ENCODE measurements at places on chromosomes 4 and X. TPM values are rescaled to one million over a fixed set of nuclear protein-coding genes. Genes with fewer than 3 reads are reported as not detected.

Gene NOX1
- not detected for total RNA-seq

Gene CYSLTR1
- not detected for total RNA-seq

Gene MAGEC1
- total RNA-seq, result not detected

Gene CT45A2
- not detected for total RNA-seq

Gene GPC4
- total RNA-seq, result 21.1 TPM

Gene TMEM154
- 0.44 TPM for total RNA-seq

Gene ZNF185
- 2.3 TPM for total RNA-seq

Gene TMSB15A
- 233 TPM for total RNA-seq

DNA sequence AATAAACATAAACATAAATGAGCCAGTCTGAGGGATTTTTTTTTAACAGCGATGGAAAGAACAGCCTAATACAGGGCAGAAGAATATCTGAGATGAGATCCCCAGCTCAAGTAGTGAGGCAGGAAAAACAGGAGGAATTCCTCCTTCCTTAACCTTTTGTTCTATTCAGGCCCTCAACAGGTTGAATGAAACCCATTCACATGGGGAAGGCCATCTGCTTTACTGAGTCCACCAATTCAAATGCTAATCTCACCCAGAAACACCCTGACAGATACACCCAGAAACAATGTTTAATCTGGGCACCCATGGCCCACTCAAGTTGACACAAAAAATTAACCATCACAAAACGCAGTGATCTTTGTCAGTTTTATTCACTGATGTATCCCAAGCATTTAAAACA lies 45.5 kb downstream of the SMIM31 start:
- DNase-seq, result no peak

GRCh38 chr4:138666366-138666765 lies 349.2 kb upstream of the NOCT start:
- DNase-seq, result no peak

DNA sequence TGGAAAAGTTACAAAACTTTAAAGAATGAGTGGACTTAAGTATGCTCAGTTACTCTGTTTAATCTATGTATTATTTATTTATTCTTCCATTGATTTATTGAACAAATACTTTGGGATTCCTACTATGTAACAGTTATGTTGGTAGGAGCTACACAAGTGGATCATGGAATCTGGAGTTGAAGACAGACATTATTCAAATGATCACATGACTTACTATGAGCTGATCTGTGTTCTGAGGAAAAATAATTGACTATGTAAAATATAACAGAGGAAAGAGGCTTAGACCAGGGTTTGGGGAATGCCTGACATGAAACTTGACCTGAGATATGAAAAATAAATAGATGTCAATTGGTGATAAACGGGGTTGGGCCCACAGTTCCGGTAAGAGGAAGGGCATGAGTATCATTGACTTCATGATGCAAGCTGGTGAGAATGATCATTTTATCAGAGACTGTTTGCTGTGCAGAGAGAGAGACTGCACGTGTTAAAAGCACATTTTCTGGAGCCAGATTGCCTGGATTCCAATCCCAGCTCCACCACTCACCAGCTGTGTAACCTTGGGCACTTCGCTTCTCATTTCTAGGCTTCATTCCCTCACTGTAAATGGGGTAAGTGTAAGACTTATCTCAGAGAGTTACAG lies 179.0 kb downstream of the SPCS3 start:
- DNase-seq, result no peak

GRCh38 chr4:183205193-183205592 lies 106.1 kb downstream of the WWC2 start:
- DNase-seq, result no peak

DNA sequence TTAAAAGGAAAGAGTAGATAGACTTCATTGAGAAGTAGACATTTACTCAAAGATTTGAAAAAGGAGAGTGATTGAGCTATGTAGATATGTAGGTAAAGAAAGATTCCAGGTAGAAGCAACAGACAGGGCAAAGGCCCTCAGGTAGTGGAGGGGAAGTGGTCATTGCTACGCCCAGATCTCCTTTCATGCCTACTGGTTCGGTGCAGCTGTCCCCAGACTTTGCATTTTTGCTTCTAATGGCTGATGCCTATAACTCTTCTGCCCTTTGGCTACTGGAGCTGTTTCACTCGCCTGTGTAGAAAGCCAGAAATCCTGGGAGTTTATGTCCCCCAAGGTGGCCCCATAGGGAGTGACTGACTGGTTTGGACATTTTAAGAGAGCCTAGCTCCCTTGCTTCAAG lies 16.9 kb upstream of the ARMCX2 start:
- no peak for DNase-seq

DNA sequence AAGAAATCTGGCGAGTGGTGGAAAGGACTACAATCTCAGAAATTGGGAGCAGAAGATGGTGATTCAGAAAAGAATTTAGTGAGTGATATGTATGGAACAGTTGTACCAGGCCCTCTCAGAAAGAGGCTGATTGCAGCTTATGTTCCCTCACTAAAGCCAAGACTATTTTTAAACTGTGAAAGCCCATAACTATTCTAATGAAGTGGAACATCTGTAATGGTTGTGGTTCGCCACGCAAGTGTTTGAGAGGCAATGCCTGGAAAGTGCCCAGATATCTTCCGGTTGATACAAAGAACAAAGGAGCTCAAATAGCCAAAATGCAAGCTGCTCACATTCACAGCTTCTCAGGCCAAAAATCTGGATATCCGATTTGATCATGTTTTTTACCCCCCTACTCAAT lies 1250.7 kb downstream of the RAPGEF2 start:
- no peak for DNase-seq

- no peak for DNase-seq
Measured at GRCh38 chrX:13494562-13494961, 74.8 kb upstream of the EGFL6 start.

GRCh38 chr4:5143306-5143861 lies 92.1 kb downstream of the STK32B start:
- DNase-seq, result no peak

- DNase-seq, result no peak
Measured at GRCh38 chrX:72395237-72395636, 89.5 kb upstream of the CITED1 start.

GRCh38 chrX:57227691-57228090 lies 58.8 kb upstream of the FAAH2 start:
- DNase-seq, result no peak

- DNase-seq, result no peak
Measured at GRCh38 chrX:132730266-132730665, 228.2 kb downstream of the HS6ST2 start.

DNA sequence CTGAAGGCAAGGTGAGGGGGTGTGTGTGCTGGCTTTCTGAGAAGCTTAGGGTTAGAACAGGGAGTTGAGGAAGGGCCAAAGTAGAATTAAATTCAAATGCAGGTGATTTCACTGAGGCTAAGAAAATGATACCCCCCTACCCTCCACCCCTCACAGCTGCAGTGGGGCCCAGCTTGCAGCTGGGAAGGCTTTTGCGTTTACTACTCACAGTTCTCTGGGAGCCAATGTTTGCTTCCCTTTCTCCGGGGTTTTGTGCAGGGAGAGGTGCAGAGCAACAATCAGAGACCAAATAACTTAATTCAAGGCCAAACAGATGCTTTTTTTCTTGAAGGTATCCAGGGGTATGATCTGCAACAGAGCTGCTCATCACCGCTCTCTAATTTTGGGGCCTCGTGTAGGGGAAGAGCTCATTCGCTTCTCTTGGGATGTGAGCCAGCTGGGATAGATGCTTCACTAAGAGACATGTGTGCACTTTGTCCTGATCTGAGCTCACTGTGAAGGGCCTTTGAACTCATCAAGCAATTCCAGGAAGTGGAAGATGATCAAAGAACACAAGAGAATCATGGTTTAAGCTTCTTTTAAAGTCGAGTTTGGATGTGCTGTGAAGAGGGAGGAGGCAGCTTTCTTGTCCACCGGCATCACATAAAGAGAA lies 122.7 kb upstream of the C1GALT1C1 start:
- DNase-seq, result no peak

DNA sequence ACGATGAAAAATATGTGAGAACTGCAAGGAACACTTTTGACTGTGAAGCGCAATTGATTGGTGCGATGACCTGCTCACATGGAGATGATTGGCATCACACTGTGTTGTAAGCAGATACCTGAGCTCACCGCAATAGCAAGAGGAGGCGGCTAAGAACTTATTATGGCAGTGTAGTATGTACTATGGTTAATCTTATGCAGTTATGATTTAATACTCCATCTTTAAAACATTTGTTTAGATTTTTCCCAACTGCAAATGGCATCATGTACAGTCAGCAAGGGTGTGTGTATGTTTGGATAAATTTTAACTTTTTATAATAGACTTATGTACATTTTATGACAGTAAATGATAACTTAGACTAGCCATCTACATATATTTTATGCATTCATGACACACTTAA lies 25.5 kb downstream of the PRIMPOL start:
- DNase-seq, result no peak

GRCh38 chrX:23993012-23993633 lies 33.9 kb downstream of the KLHL15 start:
- DNase-seq, result no peak

GRCh38 chr4:35201403-35201802 lies 1042.9 kb downstream of the ARAP2 start:
- no peak for DNase-seq

GRCh38 chr4:79676705-79677104 lies 268.7 kb upstream of the GK2 start:
- no peak for DNase-seq

GRCh38 chr4:100190643-100191600 lies 654 bp upstream of the DDIT4L start:
- peak; percentile 8 for DNase-seq

DNA sequence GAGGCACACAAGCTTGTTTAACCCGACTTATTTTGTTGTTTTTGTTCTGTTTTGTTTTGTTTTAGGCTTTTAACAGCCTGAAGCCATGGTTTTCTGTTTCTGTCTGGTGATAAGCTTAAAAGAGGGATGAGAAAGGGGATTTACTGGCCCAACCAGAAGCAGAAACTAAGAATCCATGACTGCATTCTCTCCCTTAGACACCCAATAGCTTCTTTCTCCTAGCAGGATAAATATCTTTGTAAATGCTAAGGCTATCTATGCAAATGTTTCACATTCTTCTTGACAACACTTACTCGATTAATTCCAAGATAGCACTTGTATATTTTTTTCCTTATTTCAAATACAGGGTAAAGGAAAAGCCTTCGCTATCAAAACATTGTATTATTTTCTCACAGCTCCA lies 53.7 kb upstream of the SMAD1 start:
- DNase-seq, result no peak

GRCh38 chr4:106261980-106262379 lies 54.0 kb downstream of the TBCK start:
- DNase-seq, result no peak

- no peak for DNase-seq
Measured at GRCh38 chr4:88091378-88091777, 67.1 kb downstream of the ABCG2 start.

- DNase-seq, result no peak
Measured at GRCh38 chrX:8455557-8455956, 9.1 kb upstream of the VCX3B start.

DNA sequence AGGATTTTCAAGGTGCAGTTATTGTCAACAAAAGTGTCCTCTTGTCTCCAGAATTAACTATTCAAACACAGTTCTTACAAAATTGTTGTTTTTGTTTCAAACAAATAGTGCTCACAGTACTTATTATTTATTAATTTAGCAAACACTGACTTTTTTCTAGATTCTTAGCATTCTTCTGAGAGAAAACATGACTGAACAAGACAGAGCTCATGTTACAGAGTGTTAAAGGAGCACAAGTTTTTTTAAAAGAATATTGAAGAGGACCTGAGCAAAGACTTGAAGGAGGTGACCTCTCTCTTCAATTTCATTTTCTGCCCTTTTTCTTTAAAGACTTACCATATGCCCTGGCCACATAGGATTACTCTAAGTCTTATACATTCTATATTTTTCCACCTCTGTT lies 2220.3 kb upstream of the AGA start:
- no peak for DNase-seq

DNA sequence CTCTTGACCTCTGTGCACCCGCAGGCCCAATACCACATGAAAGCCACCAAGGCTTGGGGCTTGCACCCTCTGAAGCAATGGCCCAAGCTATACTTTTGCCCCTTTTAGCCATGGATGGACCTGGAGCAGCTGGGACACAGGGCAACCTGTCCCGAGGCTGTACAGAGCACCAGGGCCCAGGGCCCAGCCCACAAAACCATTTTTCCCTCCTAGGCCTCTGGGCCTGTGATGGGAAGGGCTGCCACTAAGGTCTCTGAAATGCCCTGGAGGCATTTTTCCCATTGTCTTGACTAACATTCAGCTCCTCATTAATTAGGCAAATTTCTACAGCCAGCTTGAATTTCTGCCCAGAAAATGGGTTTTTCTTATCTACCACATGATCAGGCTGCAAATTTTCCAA lies 79.9 kb upstream of the GABRA3 start:
- DNase-seq, result no peak

DNA sequence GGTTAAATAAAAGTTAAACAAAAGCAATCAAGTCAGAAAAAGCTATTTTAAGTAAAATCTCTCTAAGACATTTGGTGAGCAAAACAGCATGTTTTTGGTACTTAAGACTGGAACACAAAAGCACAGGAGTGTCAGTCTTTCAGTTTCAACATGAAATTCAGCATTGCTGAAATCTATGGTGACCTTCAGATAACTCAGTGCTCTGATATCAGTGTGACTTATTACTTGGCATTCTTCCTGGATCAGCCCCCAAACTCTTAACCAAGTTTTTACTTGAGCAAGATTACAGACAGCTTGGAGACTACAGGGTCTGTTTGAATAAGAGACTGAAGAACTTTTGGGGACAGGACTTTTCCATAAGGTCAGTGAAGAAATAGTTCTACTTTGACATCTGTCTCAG lies 437.2 kb downstream of the RAPGEF2 start:
- no peak for DNase-seq

DNA sequence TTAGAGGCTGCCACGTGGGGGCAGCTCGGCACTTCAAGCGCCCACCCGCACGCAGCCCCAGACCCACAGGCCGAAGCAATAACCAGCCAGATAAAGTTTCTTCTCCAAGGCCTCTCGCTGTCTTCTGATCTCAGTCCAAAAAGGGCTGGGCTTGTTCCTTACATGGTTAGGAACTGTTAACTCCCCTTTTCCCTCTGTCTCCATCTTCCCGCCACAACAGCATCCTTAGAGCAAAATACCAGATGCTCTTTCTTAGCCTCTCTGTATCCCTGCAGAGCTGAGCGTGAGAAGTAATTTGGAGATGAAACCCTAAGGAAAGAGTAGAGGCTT lies 23.4 kb upstream of the KIAA1210 start:
- DNase-seq, result no peak

DNA sequence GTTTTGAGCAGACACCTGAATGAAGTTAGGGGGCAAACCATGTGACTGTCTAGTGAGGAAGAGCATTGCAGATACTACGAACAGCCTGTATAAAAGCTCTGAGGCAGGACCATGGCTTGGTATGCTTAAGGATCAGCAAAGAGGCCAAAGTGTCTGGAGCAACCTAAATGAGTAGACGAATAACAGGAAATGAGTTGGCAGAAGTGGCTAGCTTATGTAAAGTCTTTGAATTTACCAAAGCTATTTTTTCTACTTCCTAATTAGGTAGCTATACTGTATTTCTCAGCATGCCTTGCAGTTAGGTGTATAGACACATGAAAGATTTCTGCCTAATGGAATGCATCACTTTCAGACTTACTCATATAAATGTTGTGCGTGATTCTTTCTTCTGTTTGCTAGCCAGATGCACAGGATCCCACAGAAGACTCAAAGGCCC lies 9.3 kb upstream of the GPRIN3 start:
- DNase-seq, result no peak
